Right lung (tissue), 10 donors: ENCODE measurements at places on chromosomes 1 and 21.

DNA sequence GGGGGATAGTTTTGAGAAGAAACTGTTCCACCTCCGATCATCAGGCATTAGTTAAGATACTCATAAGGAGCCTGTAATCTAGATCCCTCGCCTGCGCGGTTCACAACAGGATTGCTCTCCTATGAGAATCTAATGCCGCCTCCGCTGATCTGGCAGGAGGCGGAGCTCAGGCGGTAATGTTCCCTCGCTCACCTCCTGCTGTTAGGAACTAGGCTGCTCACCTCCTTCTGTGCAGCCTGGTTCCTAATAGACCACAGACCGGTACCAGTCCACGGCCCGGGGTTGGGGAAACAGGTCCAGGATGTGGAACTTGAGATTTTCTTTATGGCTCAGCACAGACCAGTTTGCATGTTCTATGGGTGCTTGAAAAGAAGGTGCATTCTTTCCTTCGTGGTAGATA is 27.2 kb upstream of the FAM3B start:
- DNase-seq = no peak

GRCh38 chr1:102693345-102693744 is 415.0 kb downstream of the COL11A1 start:
- DNase-seq = no peak

DNA sequence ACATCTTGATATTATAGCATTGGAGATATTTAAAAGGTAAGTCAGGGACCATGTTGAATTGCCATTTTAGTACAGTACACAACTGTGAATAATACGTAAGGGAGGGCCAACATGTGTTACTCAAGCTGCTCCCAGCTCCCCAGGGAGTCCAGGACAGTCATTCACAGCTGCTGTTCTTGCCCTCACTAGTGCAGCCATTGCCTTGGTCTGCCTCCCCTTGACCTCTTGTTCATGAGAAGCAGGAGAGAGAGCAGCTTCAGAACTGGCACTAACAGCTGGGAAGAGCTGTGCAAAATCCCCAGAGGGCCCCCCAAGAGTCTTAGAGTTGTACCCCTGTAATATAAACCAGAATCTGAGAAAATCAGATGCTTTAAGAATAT is 16.4 kb downstream of the TCEANC2 start:
- DNase-seq = no peak

GRCh38 chr21:34930971-34931370 is 118.1 kb downstream of the RUNX1 start:
- no peak for DNase-seq

DNA sequence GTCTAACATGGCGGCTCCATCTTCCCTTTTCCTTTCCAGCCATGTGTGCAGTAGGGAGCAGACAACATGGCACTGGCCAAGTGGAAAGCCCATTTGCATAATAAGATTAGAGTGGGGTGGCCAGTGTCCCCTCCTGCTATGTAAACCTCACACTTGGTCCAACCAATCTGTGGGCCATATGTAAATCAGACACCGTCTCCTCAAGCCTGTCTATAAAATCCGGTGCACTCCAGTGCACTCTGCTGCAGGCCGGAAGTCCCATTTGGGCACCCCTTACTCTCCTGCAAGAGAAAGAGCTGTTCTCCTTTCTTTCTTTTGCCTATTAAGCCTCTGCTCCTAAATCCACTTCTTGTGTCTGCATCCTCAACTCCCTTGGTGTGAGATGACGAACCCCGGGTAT is 44.1 kb downstream of the OLFML3 start:
- no peak for DNase-seq

GRCh38 chr1:16015960-16016901 is 1.6 kb downstream of the HSPB7 start:
- no peak for DNase-seq

DNA sequence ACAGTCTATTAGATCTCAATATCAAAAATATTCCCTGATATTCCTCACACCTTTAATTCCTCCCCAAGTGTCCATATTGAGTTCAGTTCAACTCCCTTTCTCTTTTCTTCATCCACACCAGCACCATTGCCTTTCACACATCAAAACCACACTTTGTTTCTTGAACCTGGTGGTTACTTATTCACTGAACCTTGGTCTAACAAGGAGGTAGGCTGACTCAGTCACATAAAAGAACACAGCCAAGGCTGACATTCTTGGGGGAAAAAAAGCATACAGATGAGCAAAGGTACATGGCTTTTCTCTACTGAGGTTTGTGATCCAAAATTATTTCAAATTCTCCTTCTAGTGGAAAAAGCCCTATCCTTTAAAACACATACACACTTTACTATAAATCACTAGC is 131.7 kb upstream of the USH2A start:
- no peak for DNase-seq

- no peak for DNase-seq
Measured at GRCh38 chr21:45355573-45355972, 49.4 kb upstream of the COL18A1 start.

GRCh38 chr1:160839746-160840145 is 22.9 kb downstream of the CD244 start:
- no peak for DNase-seq

GRCh38 chr21:27390384-27390783 is 423.5 kb upstream of the ADAMTS5 start:
- no peak for DNase-seq

GRCh38 chr1:34885405-34886247 is 26.1 kb upstream of the SMIM12 start:
- DNase-seq = no peak

GRCh38 chr1:151661751-151662150 is 49.9 kb downstream of the SNX27 start:
- no peak for DNase-seq

- no peak for DNase-seq
Measured at GRCh38 chr1:3772715-3773571, at the start of gene SMIM1. SMIM1 (plus strand) TSS chr1:3772749; CDS start chr1:3775374, 2,625 bp downstream.

DNA sequence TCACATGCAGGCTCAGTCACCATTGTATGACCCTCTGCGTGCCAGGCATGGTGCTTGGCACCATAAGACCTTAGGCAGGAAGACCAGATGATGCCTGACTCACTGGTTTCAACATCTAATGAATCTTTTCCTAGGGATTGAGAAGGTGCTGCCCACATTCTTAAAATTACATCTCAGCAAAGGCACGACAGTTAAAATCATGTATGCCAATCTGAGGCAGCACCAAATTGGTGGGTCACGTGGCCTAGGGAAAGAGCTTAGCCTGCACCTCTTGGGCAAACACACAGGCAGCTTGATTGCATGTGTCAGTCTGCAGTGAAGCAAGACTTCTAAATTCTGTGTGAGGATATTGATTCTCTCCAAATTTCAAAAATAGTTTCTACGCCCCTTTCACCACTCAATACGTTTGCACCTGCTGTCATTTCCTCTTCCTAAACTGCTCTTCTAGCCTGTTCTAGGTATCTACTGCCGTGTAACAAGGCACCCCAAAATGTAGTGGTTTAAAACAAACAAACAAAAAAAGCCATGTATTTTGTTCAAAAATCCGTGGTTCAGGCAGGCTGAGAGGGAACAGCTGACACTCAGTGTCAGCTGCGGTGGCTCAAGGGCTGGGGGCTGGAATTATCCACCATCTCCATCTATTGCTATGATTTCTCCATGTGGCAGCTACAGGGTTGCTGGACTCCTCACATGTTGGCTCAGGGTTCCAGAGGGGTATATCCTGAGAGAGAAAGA is 160.2 kb upstream of the FGGY start:
- no peak for DNase-seq

GRCh38 chr1:19922015-19922688 is 1.3 kb downstream of the PLA2G2E start:
- DNase-seq = no peak

DNA sequence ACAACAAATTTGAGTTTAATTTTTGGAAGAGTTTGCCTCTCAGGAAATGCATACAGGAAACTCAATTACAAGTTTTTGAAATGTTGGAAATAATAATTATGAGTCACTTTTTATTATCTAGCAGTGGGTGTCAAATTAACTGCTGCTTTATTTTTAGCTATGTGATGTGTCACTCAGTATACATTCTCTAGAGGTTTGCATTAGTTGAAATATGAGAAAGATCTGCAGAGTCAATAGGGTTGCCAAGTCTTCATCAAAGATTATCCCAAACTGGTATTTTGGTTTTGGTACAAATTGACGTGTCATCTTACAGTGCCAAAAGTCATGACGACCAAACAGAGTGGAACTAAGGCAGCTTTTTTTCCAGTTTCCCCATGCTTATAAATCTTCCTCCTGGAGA is 54.3 kb upstream of the DIPK1A start:
- DNase-seq = no peak

- no peak for DNase-seq
Measured at GRCh38 chr1:44826375-44827196, 16.5 kb downstream of the PTCH2 start.

- no peak for DNase-seq
Measured at GRCh38 chr1:43043695-43044094, 85.0 kb upstream of the SLC2A1 start.

GRCh38 chr1:221765527-221765926 is 23.6 kb upstream of the DUSP10 start:
- no peak for DNase-seq

DNA sequence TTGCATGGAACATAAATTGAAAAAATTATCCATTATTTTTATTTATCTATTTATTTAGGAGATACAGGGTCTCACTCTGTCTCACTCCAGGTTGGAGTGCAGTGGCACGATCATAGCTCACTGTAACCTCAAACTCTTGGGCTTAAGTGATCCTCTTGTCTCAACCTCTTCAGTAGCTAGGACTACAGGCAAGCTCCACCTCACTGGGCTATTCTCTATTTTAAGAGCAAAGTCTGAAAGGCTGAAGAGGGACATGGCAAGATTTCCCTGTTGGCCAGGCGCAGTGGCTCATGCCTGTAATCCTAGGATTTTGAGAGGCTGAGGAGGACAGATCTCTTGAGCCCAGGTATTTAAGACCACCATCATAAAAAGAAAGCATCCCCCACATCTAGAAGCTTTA is 14.0 kb upstream of the RC3H1 start:
- DNase-seq = no peak

GRCh38 chr1:214550013-214550856 is 1.2 kb downstream of the PTPN14 start:
- DNase-seq = no peak

GRCh38 chr1:67273591-67273990 is 34.1 kb upstream of the IL12RB2 start:
- DNase-seq = no peak

DNA sequence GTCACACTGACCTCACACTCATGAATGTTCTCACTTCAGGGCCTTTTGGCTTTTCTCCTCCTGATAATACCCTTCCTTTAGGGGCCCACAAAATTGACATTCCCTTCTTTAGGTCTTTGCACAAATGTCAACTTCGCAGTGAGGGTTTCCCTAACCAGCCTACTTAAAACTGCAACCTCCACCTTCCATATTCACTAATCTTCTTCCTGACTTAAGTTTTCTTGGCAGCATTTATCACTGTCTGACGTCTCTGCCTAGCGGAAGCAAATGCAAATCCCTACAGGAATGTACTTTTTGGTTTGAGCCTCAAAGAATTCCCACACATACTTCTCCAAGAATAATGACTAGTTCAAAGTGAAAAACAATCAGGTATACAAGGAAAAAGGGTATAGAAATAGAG is 32.8 kb downstream of the INTS7 start:
- DNase-seq = no peak

GRCh38 chr1:67476006-67476482 is 45.8 kb upstream of the SERBP1 start:
- DNase-seq = no peak

GRCh38 chr1:159067699-159068621 is 8.6 kb downstream of the AIM2 start:
- DNase-seq = no peak

- no peak for DNase-seq
Measured at GRCh38 chr1:242811092-242811840, 286.8 kb upstream of the PLD5 start.

- no peak for DNase-seq
Measured at GRCh38 chr1:173867141-173867752, 542 bp downstream of the GAS5 start.

DNA sequence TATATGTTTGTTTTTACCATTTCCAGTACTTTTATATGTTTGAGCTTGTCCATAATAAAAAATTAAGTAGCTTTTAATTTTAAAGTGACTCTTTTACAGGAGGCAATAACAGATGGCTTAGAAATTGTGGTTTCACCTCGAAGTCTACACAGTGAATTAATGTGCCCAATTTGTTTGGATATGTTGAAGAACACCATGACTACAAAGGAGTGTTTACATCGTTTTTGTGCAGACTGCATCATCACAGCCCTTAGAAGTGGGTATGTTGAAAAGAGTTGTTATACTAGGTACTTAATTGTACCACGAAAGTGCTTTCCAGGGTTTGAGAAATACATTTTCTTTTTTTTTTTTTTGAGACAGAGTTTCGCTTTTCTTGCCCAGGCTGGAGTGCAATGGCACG is 46.1 kb downstream of the RNF2 start:
- no peak for DNase-seq

GRCh38 chr1:23559985-23560741 is 862 bp upstream of the ID3 start:
- DNase-seq = no peak

- DNase-seq = no peak
Measured at GRCh38 chr1:193676996-193677549, 490.7 kb upstream of the B3GALT2 start.

GRCh38 chr21:45042664-45043161 is 31.7 kb upstream of the ADARB1 start:
- no peak for DNase-seq

GRCh38 chr1:200938955-200939354 is 44.3 kb downstream of the INAVA start:
- no peak for DNase-seq
